Gastrocnemius medialis (tissue), 4 donors: ENCODE measurements at places on chromosomes 11 and 22.

- no peak for DNase-seq
Observed at GRCh38 chr22:48410536-48410935, 1417.1 kb downstream of the BRD1 start.

DNA sequence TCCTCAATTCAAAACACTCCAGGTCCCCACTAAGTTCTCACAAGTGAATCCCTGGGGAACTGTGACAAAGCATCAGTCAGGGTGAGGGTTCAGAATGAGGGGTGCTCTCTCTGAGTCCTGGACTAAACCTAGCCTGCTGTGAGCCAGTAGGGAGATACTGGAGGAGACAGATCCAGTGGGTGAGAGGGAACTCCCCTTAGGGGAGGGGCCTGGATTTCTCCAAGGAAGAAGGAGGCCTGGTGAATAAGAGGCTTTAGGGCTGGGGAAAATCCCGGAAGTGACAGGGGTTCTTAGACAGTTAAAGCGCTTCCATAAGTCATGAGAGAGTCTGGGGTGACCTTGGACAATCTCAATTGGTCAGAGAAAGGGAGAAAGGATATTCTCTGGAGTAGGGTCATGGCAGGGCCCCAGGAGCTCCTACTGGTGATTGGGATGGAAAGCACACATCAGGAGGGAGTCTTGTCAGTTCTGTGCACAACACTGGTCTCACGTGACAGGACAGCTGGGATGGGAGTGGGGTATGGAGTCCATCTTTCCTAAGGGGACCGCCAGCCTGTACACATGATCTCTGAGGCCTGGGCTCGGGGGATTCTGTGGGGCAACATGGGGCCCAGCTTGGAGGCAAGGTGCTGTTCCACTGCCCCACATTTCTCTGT, 1.5 kb downstream of the TBC1D10A start:
- DNase-seq = peak; percentile 55

DNA sequence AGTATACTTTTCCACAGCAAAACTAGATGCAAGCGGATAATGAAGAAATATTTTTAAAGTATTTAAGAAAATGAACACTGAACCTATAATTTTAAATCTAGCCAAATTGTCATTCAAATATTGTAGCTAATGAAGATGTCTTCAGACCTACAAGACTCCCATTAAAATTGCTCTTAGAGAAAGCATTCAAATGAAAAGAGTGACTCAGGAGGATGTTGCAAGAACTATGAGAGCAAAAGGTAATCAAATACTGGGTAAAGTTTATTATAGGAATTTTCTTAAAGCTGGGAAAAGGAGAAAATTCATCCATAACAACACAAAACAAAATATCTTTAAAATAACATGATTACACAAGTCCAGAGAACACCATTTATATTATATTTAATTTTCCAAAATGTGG, 5.4 kb upstream of the POU2AF1 start:
- DNase-seq = no peak

- DNase-seq = no peak
Observed at GRCh38 chr11:117668321-117668751, 128.7 kb downstream of the DSCAML1 start.

DNA sequence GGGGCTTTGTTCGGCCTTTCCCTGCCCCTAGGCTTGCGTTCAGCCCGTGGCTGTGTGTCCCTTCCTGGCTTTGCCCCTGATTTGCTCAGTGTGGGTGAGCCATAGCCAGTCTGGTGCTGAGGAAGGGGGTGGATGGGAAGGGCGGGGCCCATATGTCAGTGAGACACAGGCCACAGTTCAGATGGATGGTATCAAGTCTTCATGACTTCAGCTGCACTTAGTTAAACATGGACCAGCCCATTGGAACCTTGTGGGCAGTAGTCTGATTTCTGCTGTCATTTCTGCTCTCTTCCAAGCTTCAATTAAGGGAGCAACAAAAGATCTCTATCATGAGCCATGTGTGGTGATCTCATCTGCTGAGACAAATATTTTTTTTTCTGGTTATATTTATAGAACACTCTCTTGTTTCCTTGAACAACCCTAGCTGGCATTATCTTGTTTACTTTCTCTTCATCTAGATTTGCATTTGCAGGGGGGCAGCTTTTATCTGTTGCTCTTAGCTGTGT, 21.6 kb upstream of the PEX26 start:
- DNase-seq = no peak

DNA sequence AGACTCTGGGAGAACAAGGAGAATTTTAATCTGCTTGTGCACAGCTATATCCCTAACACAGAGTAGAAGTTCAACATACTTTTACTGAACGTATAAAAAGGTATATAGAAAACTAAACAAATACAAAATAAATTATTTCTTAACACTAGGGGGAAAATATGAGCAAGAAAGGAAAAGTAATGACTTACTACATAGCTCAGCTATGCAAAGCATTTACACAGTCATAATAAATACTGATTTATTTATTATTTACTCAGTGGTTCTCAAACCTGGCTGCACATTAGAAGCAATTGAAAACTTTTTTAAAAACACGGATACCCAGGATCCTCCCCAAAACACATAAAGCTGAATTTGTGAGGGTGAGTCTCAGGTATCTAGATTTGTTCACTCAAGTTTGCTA, 182.5 kb downstream of the TTC28 start:
- DNase-seq = no peak

GRCh38 chr11:14058061-14058460, 95.5 kb downstream of the SPON1 start:
- no peak for DNase-seq

DNA sequence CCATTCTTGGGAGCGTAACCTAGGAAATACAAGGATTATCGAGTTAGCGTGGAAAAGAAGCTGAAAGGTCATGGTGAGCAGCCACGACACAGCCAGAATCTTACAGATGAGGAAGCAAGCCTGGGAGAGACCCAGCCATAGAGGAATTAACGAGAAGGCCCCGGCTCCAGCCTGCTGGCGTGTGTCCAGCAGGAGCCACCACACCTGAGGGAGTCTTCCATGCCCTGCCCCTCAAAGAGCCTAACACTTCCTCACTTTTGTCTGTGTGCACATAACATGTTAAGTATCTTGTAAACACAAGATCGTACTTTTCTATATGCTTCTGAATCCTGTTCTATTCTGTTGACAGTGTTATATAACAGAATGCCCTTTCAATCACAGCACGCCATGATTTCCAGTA, 18.1 kb downstream of the CECR2 start:
- DNase-seq = no peak

DNA sequence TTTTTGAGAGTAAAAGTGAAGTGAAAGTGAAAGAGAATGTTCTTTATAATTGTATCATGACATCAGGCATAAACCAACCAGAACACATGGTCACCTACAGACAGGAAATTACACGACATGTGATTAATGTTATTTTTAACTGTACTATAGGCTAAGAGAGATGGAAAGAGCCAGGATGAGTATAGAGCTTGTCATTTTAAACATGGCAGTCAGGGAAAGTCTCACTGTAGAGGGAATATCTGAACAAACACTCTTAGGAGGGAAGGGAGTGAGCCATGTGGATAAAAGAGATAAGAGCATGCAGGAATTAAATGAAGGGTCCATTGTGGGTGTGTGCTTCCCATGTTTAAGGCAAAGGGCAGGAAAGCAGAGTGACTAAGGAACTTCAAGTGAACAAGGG, 599.1 kb upstream of the FAT3 start:
- no peak for DNase-seq

- DNase-seq = no peak
Observed at GRCh38 chr11:2302306-2302895, 588 bp downstream of the TSPAN32 start.

DNA sequence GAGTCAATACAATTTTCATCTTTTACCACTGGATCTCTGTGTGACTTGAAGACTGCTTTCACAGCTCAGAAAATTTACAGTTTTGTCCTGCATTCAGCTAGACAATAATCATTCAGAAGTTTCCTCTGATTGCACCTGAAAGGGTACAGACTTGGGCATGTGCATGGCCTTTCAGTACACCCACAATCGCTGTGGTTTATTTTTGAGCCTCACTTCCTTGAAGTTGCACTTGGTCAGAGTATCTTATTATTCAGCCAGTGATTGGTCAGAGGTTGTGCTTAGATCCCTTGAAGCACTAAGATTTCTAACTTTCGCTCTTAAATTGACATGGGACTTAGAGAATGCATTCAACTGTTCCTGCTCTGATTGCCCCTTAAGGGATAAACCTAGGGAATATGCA, 508.2 kb downstream of the FAM181B start:
- no peak for DNase-seq

DNA sequence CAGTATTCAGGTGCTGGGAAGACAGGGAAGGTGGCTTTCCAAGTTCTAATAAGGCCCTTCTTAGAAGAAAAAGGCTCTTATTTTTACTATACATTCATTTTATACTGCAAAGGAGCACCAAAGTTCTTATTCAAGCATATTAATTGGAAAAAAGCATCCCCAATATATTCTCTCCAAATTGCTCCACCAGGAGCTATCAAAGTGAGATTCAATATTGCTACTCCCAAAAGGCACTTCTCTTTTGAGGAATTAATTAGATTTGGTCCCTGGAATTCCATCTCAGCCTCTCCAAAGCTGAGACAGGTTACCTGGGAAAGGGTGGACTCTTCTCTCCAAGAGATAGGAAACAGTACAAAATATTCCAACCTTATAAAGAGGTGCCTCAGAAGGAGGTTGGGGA, 134.1 kb downstream of the LARGE1 start:
- no peak for DNase-seq

GRCh38 chr11:1750481-1750839, at the start of gene IFITM10:
Gene IFITM10, minus strand, starts transcription at chr11:1750595. Its CDS starts 153 bp downstream, at chr11:1750442.
- no peak for DNase-seq

GRCh38 chr11:130718120-130718519, 198.2 kb downstream of the SNX19 start:
- no peak for DNase-seq

DNA sequence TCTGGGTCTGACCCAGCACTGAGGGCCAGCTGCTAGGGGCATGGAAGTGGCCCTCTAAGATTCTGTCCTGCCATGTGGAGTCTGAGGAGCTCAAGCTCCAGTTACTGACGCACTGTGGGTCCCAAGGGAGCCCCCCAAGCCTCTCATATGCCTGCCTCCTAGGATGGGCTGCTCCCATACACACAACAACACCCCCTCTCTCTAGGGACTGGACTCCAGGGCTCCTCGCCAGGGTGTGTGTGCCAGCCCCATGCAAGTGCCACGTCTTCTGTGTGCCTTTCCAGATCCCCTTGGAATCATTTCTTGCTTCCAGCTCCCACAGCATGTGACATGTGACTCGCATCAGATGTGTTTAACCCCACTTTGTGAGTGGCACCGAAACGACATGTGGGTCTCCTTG, 234.5 kb downstream of the CEP164 start:
- DNase-seq = no peak

GRCh38 chr22:49893025-49893424, 25.2 kb downstream of the ALG12 start:
- DNase-seq = no peak

DNA sequence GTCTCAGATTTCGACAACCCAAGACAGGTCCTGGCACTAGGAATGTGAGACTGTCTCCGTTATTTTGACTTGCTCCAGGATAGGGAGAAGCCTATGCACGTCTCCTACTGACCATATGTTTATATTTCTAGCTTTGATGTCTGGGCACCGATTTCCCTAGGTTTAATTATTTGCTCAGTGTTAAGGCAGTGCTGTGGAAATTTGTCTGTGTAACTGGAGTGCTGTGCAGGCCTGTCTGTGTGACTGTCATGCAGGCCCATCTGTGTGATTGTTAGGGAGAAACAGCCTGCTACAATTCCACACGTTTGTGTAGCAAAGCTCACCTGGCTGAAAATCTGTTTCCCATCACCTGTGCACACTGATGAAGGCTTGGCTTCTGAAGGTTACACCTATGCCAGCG, 29.6 kb upstream of the HSPA8 start:
- no peak for DNase-seq

GRCh38 chr11:67284811-67285540, 4.1 kb upstream of the ANKRD13D start:
- DNase-seq = no peak

DNA sequence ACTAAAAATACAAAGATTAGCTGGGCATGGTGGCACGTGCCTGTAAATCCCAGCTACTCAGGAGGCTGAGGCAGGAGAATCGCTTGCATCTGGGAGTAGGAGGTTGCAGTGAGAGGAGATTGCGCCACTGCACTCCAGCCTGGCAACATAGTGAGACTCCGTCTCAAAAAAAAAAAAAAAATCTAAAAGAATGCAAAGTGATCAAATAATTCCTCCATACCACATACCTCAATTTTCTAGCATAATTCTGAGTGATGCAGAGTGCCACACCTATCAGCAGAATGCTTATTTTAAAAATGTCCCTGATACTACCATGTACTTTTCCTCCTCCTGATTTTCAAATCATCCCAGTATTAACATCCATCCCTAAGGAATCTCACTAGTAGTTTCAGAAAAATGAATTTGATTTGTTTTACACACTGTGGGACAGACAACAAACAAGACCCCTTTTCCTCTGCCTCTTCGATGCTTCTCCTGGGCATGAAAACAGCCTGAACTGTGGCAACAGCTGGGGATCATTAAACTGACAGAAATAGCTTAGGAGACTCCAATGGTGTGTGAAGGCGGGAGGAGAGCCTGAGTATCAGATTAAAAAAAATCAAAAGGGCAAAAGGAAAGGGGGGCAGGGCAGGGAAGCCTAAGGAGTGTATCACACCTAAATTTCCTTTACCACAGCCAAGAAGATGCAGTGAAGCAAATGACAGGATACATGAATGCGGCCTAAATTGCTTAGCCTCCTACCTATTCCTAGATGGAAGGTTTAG, 114.7 kb downstream of the SGSM3 start:
- DNase-seq = no peak

GRCh38 chr11:125102510-125102909, 8.9 kb downstream of the TMEM218 start:
- DNase-seq = no peak

- DNase-seq = no peak
Observed at GRCh38 chr11:134385171-134385570, 26.9 kb downstream of the B3GAT1 start.

- no peak for DNase-seq
Observed at GRCh38 chr11:5291207-5291838, 10.4 kb downstream of the OR51B4 start.

DNA sequence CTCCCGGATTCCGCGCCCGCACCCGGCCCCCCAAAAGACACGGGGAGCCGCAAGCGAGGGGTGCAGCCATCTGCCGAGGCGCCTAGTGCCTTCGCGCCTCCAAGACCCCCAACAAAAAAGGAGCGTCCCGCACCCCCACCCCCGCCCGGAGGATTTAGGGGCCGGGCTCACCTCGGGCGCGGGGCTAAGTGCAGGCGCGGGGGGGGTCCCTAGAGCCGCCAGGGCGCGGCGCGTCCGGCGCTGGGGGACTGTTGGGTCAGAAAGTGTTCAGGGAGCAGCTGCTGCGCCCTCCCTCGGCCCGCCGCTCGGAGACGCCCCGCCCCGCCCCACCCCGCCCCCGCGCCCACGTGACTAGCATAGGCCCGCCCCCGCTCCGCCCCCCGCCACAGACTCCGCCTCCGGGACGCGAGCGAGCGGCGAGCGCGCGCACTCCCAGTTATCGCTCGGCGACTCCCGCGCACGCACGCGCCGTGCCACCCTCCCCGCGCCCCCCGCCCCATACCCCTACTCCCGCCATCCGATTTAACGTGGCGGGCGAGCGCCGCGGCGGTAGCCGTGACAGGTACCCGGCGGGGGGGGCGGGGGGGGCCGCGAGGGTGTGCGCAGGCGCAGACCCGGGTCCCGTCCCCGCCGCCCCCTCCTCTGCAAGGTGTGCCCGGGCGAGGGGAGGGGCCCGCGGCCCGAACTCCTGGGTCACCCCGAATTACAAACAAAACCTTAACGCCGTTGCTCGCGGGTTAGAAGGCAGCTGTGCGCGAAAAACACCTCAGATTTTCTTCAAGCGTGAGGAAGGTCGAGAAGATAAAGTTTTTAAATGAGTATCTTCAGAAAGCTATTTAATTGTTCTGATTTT, 56.2 kb downstream of the KCNJ4 start:
- peak; percentile 77 for DNase-seq
